Activated gamma-delta T cell (primary cell): ENCODE measurements at places on chromosomes 11 and 22.

DNA sequence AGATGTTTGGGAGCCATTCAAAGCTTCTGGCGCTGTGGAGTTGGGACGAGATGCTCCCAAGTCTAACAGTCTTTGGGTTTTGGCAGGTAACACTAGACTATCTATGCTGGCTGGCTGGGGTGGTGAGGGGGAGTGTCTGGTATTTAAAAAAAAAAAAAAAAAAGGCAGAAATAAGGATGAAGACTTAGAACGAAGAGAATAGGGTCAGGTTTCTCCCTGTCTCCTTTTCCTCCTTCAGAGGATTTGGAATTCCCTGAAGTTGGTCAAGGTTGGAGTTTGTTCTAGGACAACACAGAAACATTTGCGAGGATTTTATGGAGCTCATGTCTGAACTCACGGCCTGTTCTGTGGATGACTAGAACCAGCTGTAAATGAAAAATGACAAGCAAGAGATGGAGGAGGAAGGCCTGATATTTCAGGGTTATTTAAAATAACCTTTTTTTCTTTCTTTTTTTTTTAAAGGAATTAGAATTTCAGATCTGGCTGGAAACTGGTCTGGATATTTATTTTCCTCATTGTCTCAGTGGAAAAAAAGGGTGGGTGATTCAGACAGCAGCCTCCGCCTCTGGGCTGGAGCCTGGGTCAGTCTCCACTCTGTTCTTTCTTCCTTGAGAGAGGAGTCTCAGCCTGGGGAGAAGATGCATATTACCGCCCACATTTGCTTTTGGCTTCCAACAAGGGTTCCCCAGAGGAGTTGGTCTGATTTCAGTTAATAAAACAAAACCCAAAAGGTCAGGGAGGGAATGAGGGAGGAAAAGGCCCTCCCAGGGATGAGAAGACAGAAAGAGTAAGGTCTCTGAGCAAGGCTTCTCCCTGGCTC, 80.1 kb downstream of the USP35 start:
- DNase-seq: no peak

GRCh38 chr11:69049490-69049867, 747 bp downstream of the TPCN2 start:
- no peak for DNase-seq

GRCh38 chr22:44639891-44640617, 62.0 kb upstream of the PRR5 start:
- DNase-seq: no peak

DNA sequence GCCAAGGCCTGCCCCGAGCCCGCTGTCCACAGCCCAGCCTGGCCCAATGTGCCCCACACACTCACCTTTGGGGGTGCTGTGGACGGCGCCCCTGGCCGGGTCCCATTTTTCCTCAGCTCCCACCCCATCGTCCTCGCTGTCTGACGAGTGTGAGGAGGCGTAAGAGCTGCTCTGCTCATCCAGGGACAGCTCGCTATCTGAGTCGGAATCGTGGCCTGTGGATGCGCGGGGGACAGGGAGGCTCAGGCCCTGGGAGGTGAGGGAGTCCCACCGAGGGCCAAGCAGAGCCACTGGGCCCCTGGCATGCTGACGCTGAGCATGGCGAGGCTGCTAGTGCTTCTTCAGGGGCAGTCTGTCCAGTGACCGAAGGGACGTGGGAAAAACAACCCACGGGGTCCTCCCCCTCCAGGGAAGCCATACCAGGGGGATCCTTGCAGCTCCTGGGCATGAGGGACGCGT, 29.7 kb downstream of the TRMU start:
- DNase-seq: no peak

GRCh38 chr11:121235057-121235456, 57.5 kb upstream of the SC5D start:
- DNase-seq: no peak

DNA sequence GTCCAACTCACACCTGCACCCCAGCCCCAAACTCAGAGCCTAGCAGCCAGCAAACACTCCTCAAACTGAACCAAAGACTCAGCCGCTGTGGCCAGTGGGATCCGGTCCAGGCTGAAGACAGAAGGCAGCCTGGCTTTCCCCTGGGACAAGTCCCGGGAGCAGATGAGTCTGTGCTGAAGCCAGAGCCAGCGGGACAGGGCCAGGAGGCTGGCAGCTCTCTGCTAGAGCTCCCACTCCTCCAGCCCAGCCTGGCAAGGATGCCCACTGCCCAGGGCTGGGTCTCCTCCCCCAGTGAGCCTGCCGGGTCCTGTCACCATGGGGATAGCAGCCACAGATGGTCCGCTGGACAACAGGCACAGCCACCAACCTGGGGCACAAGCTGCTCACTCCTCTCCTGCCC, 42.9 kb upstream of the PRR5 start:
- no peak for DNase-seq

DNA sequence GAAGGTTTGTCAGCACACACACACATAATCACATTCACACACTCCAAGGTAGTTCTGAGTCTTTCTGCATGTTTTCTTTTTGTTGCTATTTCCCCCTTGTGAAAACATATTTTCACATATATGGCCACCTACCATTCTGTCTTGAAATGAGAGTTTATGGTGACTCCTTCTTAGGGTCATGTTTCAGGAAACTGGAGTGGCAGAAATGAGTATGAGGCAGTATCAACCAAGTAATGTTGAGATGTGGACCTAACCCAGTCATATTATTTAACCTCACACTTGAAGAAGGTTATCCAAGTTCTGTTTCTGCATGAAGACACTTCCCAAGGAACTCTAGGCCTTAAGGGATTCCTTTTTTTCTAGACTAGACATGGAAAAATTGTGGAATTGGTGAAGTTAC, 481.4 kb downstream of the ETS1 start:
- no peak for DNase-seq

DNA sequence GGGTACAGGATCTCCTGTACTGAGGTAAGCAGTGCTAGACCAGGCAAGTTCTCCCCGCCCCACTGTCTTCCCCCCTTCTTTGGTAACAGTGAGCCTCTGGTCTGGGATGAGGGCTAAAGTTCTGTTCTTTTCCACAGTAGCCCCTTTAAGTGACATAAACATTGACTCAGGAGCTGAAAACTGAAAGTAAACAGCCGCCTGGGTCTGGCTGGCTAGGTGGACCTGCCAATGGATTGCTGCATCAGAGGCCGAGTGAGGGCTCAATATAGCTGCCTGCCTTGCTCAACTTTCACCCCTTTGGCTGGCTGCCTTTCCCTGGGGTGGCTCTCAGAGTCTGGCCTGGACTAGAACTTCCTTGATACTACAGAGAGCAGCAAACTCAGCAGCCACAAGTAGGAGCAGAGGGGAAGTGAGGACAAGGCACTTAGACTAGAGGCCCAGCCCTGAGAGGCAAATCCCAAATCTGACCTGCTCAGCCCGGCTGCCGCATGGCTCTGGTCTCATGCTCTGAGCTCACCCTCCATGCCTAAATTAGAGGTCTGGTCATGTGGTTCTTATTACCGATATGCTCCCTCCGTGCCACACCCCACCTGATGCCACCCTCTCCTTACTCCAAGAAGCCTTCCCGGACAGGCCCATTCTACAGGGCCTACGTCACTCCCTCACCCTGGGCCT, 9.6 kb upstream of the UCP3 start:
- no peak for DNase-seq

DNA sequence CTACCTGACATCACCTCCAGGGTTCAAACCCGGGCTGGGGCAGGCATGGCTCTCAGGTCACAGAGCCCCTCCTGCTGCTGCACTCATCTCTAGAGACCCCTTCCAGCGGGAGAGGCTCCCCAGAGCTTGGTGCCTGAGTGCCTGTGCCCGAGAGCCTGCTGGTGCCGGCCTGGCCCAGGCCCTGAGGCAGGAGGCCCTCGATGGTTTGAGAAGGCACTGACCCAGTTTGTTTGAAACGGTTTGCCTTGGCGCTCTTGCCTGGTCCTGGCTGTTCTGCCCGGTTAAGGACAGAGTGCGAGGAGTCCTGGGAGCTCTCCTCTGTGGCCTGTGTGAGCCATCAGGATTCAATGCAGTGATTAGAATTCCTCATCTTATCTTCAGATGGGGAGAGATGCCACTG, 88.9 kb downstream of the TBC1D22A start:
- DNase-seq: no peak

- DNase-seq: no peak
These were observed 67.5 kb upstream of the PHF21B start for GRCh38 chr22:45077286-45077685.

GRCh38 chr11:64900263-64900678, 16.7 kb downstream of the ATG2A start:
- no peak for DNase-seq

GRCh38 chr11:72233773-72234513, 9.4 kb downstream of the INPPL1 start:
- no peak for DNase-seq

DNA sequence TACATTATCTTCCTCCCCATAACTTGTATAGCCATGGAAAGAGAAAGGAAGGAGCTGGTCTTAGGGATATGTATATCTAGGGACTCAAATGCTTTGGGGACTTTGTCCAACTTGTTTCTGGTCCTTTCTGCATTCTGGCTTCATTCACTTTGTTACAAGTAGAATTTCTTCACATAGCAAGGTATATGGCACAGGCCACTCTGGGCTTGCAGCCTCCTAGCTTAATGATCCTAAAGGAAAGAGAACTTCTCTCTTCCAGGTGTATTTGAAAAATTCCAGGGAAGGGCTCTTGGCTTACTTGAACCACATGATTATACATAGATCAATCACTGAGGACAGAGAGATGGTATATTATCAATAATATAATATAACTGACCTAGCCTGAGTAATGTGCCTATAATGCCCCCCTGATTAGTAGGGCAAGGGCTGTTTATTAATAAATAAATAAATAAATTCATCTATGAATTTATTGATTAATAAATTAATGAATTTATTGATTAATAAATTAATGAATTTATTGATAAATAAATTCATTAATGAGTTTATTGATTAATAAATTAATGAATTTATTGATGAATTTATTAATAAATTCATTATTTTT, 48.2 kb upstream of the CEP295 start:
- DNase-seq: no peak

- no peak for DNase-seq
These were observed 3.1 kb downstream of the GAB2 start for GRCh38 chr11:78414321-78415051.

- DNase-seq: no peak
These were observed 59.9 kb downstream of the TRAF6 start for GRCh38 chr11:36450110-36450572.

DNA sequence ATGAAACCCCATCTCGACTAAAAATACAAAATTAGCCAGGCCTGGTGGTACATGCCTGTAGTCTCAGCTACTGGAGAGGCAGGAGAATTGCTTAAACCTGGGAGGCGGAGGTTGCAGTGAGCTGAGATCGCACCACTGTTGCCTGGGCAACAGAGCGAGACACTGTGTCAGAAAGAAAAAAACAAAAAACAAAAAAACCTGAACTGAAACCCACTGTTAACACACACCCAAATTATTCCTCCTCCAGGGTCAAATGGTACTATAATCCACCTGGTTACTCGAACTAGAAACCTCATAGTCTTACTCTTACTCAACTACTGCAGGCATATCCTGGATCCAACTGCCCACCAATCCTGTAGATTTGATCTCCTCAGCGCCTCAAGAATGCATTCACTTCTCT, 35.5 kb downstream of the USP28 start:
- no peak for DNase-seq

DNA sequence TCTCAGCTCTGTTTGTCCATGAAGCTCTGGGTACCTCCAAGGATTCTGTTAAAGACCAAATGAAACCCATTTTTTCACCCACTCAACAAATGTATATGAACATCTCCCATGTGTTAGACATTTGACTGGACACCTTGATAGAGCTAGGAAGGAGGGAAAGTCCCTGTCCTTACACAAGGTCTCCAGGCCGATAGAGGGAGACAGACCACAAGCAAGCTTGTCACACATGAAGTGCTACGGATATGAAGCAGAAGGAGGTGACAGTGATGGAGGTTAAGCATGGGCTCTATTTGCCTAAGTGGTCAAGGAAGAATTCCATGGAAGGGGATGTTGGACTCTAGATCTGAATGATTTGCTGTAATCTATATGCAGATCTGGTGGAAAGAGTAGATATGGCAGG, 138.5 kb downstream of the MYO18B start:
- DNase-seq: no peak

DNA sequence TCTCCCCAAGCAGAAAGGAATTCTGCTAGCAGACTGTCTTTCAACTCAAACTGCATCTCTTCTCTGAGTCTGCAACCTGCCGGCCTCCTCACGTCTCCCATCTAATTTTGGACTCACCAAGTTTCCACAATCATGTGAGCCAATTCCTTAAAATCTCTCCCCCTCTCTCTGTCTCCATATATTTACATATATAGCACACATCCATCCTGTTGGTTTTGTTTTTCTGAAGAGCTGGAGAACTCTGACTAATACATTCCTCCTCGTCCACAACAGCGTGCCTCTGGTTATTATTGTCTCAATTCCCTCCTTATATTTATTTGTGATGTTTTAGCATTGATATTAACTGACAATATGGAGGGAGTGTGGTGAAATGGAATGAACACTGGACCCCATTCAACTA, 29.6 kb upstream of the FJX1 start:
- no peak for DNase-seq

- no peak for DNase-seq
These were observed 19.6 kb downstream of the ATM start for GRCh38 chr11:108242422-108242821.

GRCh38 chr11:61814247-61814957, 2.4 kb downstream of the FADS1 start:
- no peak for DNase-seq

- no peak for DNase-seq
These were observed 49.7 kb upstream of the EMID1 start for GRCh38 chr22:29155966-29156365.

- no peak for DNase-seq
These were observed 20.3 kb upstream of the SLN start for GRCh38 chr11:107731941-107732688.

GRCh38 chr11:102421261-102421660, 31.3 kb downstream of the TMEM123 start:
- DNase-seq: no peak

DNA sequence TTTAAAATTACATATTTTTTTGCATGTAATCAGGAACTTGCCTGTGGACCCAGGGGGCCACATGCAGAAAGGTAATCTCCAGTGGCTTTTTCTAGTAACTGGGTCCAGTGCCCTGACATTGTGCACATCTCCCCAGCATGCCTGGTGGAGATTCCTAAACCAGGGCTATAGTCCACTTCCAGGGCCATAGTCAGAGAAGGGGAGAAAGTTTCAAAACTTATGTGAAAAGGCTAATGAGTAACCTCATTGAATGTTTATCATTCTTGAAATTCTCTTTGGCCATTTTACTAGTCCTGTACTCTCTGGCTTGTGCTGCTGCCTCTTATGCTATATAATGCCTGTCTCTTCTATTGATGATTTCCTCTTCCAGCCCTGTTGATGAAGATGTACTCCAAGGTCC, 47.8 kb downstream of the BARX2 start:
- no peak for DNase-seq

DNA sequence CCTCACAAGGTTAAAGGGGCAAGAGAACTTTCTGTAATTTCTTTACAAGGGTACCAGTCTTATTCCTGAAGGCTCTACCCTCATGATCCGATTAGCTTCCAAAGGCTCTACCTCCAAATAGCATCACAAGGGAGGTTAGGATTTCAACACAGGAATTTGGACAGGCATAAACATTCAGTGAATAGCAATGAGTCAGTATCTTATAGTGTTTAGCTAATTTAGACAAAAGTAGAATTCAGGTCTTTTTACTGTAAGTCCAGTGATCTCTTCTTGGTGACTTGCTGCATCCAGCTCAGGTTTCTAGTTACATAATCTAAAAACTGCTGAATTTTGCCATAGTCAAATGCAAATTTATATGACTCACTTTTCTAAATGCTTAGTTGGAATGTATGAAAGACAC, 1995.6 kb upstream of the RAG2 start:
- DNase-seq: no peak
